ENCODE measurements at places on chromosomes 1 and 21.

DNA sequence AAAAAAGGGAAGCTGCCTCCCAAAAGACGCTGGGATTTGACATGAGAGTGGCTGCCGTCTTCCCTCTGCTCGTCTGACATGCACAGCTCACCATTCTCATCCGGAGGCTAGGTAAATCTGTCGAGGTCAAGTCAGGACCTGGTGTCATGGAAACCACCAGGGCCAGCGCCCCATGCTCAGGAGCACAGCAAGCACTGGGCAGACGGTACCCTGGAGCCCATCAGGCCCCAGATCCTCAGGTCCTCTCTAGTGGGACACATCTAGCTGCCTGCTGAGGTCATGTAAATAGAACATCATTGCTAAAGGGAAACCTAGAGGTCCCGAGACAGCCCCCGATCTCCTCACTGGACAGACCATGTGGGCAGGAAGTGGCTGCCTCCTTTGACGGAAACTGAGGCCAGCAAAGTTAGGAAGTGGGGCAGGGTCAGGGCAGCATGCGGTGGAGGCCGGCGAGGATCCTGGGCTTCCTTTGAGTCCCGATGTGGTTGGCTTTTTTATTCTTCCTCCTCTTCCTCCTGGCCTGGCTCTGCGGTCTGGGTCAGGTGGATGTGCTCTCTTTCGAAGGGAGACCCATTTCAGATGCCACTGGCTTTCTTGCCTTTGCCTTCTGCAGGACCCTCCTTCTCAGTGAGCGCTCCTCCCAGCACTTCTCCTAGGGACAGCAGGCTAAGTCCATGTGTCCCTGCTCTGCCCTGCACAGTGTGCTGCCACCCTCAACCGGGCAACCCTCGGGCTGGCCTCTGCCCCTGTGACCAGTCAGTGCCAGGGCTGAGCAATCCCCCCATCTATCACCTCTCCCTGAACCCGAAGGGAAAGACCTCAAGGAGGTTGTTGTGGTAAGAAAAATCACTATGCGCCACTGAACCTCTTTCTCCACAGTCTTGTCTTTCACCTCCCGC, 5.9 kb downstream of the AGT start:
- no peak for DNase-seq
- H3K36me3 ChIP-seq = no peaks in the 10 kb centered on the region
- no peaks in the 10 kb centered on the region for H3K4me1 ChIP-seq
- H3K27me3 ChIP-seq = no peaks in the 10 kb centered on the region
- no peak overlapping the region for H3K27ac ChIP-seq

- H3K27me3 ChIP-seq = no peaks in the 10 kb centered on the region
- H3K36me3 ChIP-seq = no peaks in the 10 kb centered on the region
- H3K4me1 ChIP-seq = no peaks in the 10 kb centered on the region
- H3K4me3 ChIP-seq = no peak overlapping the region
- H3K27ac ChIP-seq = no peak overlapping the region
Measured at GRCh38 chr1:1169429-1170214, 4.1 kb upstream of the TTLL10 start.

- no peaks in the 10 kb centered on the region for H3K36me3 ChIP-seq
- no peak overlapping the region for H3K27ac ChIP-seq
- DNase-seq = no peak
- peaks cover under 1% of the 10 kb centered on the region for H3K4me1 ChIP-seq
Measured at GRCh38 chr1:94265011-94265422, 27.6 kb upstream of the ARHGAP29 start.

DNA sequence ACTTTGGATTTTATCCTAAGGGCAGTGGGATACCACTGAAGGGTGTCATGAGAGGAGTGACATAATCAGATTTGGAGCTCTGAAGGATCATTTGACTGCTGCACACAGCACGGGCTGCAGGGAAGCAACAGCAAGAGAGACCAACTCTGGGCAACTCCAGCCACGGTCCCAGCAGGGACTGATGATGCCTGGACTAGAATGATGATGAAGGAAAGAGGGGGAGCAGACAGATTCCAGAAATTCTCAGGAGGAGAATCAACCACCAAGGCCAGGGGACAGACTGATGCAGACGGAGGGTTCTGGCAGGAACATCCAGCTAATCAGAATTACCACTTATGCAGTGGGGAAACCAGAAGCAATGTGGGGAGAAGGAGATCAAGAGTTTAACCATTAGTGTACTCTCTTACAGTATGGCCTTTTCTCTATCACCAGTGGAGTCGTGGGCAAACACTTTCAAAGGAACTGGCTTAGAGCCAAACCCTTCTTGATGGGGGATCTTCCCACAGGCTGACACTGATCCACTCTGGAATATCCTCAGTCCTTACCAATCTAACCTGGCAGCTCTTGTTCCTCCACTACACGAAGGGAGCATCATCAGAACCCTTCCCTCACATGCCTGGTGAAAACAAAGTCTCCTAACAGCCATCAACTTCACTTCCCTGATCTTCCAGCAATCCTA, 3.3 kb downstream of the URB1 start:
- H3K27ac ChIP-seq = no peak overlapping the region
- H3K27me3 ChIP-seq = no peaks in the 10 kb centered on the region
- H3K4me1 ChIP-seq = no peaks in the 10 kb centered on the region

- H3K4me1 ChIP-seq = peaks cover 1% of the 10 kb centered on the region
- H3K27me3 ChIP-seq = no peaks in the 10 kb centered on the region
- H3K27ac ChIP-seq = no peak overlapping the region
- no peak for DNase-seq
- H3K4me3 ChIP-seq = no peak overlapping the region
Measured at GRCh38 chr21:26011292-26011940, 159.2 kb downstream of the APP start.

DNA sequence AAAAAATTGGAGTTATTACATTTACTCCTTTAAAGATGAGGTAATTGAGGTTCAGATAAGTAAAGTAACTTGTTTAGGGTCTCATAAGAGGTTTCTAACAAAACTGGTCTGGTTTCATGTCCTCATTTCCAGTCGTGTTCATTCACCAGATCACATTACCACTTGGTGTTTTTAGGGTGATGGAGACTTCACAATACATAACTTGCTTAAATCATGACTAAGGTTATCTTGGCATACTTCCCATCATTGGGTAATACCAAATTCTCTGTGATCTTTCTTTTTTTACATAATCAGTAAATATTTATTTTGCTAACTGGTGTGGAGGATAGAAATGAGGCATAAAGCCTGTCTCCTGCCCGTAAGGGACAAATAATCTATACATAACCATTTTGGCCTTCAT, 31.6 kb upstream of the RPTN start:
- H3K4me3 ChIP-seq = no peak overlapping the region
- H3K4me1 ChIP-seq = no peaks in the 10 kb centered on the region
- no peaks in the 10 kb centered on the region for H3K36me3 ChIP-seq
- H3K27me3 ChIP-seq = no peaks in the 10 kb centered on the region
- no peak overlapping the region for H3K27ac ChIP-seq
- no peak for DNase-seq

DNA sequence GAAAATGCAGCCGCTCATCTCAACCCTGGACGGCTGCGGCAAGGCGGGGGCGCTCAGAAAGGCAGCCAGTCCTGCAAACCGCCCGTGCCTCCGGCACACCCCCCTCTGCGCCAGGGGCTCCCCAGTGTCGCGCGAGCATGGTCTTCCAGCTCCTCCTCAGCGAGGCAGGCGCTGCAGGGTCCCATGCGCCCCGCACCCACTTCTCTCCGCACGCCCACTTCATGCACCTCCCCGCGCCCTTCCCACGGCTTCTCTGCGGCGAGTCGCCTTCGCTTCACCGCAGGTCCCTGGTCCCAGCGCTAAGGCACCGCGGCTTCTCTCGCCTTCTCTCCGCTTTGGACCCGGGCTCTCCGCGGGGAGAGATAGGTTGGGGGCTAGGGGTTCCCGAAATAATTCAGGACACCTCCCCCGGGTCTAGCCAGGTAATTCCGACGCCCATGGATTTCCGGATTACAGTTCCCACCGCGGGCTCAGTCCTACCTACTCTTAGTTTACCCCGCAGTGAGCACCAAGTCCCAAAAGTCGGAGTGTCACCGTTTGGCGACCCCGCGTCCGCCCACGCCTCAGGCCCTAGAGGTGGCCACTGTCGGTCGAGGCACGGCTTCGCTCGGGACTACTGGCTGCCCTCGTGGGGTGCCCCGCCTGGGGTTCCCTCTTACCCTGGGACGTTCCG, 67.5 kb downstream of the SYT2 start:
- H3K4me1 ChIP-seq = no peaks in the 10 kb centered on the region
- no peak for DNase-seq
- H3K27ac ChIP-seq = no peak overlapping the region
- H3K36me3 ChIP-seq = no peaks in the 10 kb centered on the region
- no peaks in the 10 kb centered on the region for H3K27me3 ChIP-seq
- H3K4me3 ChIP-seq = peak overlapping the region; percentile 23

DNA sequence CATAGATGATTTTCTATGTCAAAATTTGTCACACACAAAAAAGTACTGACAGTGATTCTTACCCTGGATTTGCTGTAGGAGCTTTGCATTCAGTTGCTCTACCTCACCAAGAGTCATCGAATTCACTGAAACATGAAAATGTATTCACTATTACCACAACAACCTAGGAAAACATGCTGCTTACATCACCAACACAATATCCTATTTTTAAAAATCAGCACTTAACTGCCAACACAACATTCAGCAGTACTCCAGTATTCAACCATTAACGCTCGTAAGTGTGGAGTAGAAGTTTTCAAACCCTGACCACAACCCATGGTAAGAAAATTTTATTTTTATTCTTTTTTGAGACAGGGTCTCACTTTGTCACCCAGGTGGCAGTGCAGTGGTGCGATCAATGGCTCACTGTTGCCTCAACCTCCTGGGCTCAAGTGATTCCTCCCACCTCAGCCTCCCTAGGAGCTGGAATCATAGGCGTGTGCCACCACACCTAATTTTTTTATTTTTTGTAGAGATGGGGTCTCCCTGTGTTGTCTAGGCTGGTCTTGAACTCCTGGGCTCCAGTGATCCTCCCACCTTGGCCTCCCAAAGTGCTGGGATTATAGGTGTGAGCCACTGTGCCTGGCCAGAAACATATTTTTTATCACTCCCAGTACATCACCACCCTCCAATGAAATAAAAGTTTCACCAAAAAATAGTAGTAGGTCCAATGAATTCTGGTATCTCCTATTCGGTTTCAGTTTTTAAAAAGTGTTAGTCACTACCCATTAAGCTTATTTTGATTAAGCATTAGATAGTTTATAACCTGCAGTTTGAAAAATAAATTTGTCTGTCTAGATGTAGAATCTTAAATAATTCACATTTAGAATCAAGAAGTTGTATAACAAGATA, 23.8 kb downstream of the C21orf91 start:
- H3K36me3 ChIP-seq = no peaks in the 10 kb centered on the region
- H3K4me1 ChIP-seq = peaks cover 1% of the 10 kb centered on the region
- H3K4me3 ChIP-seq = no peak overlapping the region
- no peak for DNase-seq
- no peak overlapping the region for H3K27ac ChIP-seq

- DNase-seq = no peak
- no peak overlapping the region for H3K4me3 ChIP-seq
- H3K27me3 ChIP-seq = no peaks in the 10 kb centered on the region
Measured at GRCh38 chr1:33420870-33421775, 9.8 kb downstream of the PHC2 start.

GRCh38 chr1:211579440-211580302, 710 bp upstream of the SLC30A1 start:
- H3K4me1 ChIP-seq = peaks cover 7% of the 10 kb centered on the region
- H3K27me3 ChIP-seq = no peaks in the 10 kb centered on the region
- H3K27ac ChIP-seq = peak overlapping the region; percentile 69
- H3K36me3 ChIP-seq = peaks cover 3% of the 10 kb centered on the region

DNA sequence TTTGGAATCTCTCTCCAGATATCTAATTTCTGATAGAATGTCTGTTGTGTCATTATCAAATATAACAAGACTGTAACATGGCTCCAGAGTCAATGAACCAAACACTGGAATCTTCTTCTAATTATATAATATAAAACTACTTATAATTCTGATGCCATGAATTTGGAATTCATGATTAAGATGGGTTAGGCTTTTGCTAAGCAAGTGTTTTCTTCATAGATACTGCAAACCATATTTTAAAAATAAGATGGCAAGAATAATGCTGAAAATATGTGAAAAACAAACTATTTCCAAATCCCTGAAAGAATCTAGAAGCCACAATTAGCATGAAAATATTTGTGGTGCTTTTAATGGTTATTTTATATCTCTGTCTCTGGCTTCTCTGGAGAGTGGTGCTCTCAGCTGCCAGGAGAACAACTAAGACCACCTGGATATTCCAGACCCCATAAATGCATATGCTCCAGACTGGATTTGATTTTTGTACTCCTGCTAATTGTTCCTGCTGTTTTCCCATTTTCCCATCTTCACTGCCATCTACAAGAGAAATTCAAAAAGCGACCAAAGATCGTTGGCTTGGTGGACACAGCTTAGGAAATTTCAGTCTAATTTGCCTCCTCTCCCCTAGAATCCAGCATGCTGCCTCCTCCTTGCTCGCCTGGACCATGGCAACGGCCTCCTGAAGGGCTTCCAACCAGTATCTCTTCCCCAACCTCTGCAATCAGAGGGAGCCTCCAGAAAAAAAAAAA, 418.9 kb downstream of the SETD4 start:
- H3K4me3 ChIP-seq = no peak overlapping the region
- no peak for DNase-seq
- no peaks in the 10 kb centered on the region for H3K27me3 ChIP-seq
- no peak overlapping the region for H3K27ac ChIP-seq
- H3K36me3 ChIP-seq = no peaks in the 10 kb centered on the region
- H3K4me1 ChIP-seq = peaks cover 2% of the 10 kb centered on the region

DNA sequence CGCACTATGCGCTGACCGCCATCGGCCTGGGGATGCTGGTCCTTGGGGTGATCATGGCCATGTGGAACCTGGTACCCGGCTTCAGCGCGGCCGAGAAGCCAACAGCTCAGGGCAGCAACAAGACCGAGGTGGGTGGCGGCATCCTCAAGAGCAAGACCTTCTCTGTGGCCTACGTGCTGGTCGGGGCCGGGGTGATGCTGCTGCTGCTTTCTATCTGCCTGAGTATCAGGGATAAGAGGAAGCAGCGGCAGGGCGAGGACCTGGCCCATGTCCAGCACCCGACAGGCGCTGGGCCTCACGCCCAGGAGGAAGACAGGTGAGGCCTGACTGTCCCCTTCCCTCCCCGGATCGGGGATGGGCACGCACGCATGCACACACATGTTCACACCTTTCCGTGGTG, 31.9 kb upstream of the FHAD1 start:
- H3K36me3 ChIP-seq = no peaks in the 10 kb centered on the region
- H3K4me3 ChIP-seq = no peak overlapping the region
- H3K27me3 ChIP-seq = no peaks in the 10 kb centered on the region
- H3K27ac ChIP-seq = no peak overlapping the region

DNA sequence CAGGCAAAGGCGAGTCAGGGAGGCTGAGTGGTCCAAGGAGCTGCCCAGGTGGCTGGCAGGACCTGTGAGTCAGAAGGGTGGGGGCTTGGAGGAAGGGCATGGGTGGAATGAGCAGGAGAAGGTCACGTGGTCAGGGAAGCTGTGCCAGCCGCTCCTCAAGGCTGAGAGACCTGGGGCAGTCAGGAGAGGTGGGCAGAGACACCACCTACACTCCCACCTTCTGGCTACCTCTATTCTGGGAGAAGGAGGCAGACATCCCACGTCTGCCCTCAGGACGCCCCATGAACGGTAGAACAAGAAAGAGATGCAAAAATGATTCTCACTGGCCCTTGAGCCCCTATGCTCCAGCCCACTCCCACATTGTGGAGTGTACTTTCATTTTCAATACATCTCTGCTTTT, 151.8 kb upstream of the RAB4A start:
- no peaks in the 10 kb centered on the region for H3K27me3 ChIP-seq
- DNase-seq = no peak
- H3K27ac ChIP-seq = no peak overlapping the region
- no peaks in the 10 kb centered on the region for H3K36me3 ChIP-seq
- no peak overlapping the region for H3K4me3 ChIP-seq

GRCh38 chr21:17577701-17578100, 35.0 kb downstream of the BTG3 start:
- no peaks in the 10 kb centered on the region for H3K36me3 ChIP-seq
- no peaks in the 10 kb centered on the region for H3K27me3 ChIP-seq
- no peak overlapping the region for H3K27ac ChIP-seq
- no peaks in the 10 kb centered on the region for H3K4me1 ChIP-seq
- no peak for DNase-seq
- H3K4me3 ChIP-seq = no peak overlapping the region

All from aorta (tissue), 5 donors.